ENCODE measurements at places on chromosomes 4 and X. TPM values are rescaled to one million over a fixed set of nuclear protein-coding genes. Genes with fewer than 3 reads are reported as not detected.

Gene TCEAL9
- total RNA-seq, result 102 TPM

Gene IL21
- total RNA-seq, result not detected

Gene SLC7A11
- 55.5 TPM for total RNA-seq

Gene USP17L5
- not detected for total RNA-seq

Gene IL13RA2
- total RNA-seq, result 1.9 TPM

Gene ARMCX1
- 23.5 TPM for total RNA-seq

Gene CC2D2A
- 4.2 TPM for total RNA-seq

Gene IQSEC2
- 5.5 TPM for total RNA-seq

Gene MAP7D3
- total RNA-seq, result 30.8 TPM

Gene PAGE2B
- total RNA-seq, result not detected

Gene MAGEB17
- total RNA-seq, result not detected
